ENCODE measurements at places on chromosomes 11 and 22.

DNA sequence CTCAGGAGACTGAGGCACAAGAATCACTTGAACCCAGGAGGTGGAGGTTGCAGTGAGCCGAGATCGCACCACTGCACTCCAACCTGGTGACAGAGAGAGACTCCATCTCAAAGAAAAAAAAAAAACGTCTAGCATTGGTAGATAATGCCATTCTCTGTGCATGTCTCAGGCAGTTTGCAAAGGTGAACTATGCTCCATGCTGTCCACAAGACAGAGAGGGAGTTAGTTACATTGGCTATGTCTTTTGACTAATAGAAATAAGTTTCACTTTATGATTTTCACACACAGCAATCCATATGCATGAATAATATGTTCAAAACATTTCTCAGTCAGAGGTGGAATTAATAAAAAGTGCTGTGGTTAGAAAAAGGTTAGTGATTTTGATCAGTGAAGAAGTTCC is 591.4 kb downstream of the ETS1 start:
- DNase-seq = no peak

- DNase-seq = no peak
Measured at GRCh38 chr11:124732230-124732629, 7.5 kb upstream of the NRGN start.

- peak; percentile 69 for DNase-seq
Measured at GRCh38 chr11:33976495-33977199, 74.9 kb upstream of the CAPRIN1 start.

DNA sequence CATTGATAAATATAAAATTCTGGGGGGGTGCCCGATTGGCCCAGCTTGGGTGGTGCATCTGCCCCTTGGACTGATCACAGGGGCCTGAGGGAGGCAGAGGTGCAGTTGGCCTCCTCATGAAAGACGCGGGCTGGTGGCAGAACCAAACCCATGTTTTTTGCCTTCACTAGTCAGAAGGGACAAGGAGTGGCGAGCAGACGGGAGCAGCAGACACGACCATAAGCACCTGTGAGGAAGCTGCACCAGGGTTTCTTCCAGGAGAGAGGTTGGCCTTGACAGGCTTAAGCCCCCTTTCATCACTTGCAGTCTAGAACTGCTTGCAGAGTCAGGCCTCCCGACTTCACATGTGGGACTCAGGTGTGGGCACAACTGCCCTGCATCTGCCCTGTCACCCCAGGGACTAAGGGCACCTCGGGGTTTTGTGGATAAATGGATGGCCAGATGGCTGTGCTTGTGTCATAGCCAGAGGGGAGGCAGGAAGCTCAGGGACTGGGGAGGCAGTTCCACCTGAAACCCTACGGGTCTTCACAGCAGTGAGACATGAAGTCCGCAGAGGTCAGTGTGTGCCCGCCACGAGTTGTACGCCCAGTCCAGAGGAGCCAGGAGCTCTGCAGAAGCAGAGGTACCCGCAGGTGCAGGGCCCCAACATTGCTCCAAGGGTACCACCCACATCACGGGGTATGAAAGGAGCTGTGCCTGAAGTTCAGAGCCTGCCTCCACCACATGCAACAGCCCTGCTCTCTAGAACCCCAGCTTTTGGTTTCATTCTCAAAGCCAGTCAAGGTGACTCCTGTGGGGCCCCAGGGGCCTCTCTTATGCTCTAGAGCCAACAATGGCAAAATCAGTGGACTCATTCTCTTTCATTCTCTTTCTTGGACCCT is 18.2 kb upstream of the SYT13 start:
- DNase-seq = no peak

- DNase-seq = no peak
Measured at GRCh38 chr22:27133019-27133431, 475.6 kb downstream of the MIAT start.

DNA sequence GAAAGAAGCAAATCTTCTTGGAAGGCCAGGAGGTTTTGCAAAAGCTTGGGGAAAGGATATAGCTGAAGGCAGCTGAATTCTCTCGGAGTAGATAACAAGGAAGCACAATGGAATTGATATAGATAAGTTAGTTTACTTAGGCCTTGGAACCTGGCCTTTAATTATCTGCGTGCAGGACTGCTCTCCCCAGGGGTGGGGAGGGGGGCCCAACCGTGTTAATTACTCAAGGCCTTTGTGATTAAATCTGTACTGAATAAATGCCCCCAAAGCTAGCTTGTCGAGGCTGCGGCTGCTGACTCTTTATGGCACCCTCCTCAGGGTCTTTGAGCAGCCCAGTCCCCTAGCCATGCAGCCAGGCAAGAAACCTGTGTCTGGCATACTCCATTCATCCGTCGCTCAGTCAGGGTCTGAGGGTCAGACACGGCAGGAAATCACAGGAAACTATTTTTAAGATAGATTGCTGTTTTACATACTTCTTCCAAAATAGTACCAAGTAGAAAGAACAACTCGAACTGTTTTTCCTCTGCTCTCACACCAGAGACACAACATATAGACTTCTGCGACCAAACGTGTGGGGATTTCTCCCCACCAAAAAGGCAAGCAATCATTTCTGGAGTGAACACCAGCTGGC is 36.5 kb downstream of the MS4A2 start:
- no peak for DNase-seq

- DNase-seq = no peak
Measured at GRCh38 chr11:102384419-102385079, 37.5 kb downstream of the BIRC2 start.

- no peak for DNase-seq
Measured at GRCh38 chr11:45173064-45173463, 26.6 kb downstream of the PRDM11 start.

DNA sequence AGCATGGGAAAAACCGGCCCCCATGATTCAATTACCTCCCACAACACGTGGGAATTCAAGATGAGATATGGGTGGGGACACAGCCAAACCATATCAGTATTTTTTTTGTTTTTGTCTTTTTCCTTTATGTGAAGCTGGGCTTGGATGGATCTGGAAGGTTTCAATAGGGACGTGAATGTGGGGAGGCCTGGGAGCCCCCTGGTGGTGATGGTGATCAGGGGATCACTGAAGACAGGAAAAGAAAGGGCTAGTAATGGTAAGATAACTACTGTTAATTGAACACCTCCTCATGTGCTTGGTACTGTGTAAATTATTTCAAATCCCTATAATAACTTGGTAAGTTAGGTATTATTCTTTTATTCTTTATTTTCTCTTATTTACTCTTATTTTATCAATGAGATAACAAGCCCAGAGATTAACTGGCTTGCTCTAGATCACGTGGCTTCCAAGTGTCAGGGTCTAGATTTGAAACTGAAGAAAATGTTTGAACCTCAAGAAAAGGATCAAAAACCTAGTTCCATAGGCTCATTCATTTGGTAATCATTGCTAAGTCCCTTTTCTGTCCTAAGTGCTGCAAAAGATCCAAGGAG is 364.2 kb downstream of the TENM4 start:
- no peak for DNase-seq

- DNase-seq = no peak
Measured at GRCh38 chr11:30023074-30023473, 6.2 kb upstream of the KCNA4 start.

- DNase-seq = no peak
Measured at GRCh38 chr22:31750365-31751284, 693 bp upstream of the PRR14L start.

DNA sequence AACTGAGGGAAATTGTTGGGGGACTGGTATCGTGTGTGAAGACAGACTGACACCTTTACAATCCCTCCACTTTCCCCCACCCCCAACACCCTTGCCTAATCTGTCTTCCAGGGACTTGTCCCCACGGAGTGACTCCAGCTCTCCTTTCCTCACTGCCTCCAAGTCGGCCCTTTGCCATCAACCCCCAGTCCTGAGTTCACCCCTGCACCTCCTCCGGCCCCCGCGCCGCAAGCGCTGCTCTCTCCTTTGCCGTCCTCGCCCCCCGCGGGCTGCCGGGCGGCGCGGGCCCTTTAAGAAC is 183 bp upstream of the ABCG4 start:
- no peak for DNase-seq

- no peak for DNase-seq
Measured at GRCh38 chr11:11173316-11174025, 179.6 kb downstream of the CSNK2A3 start.

GRCh38 chr11:13260201-13260962 is 17.2 kb upstream of the BMAL1 start:
- no peak for DNase-seq

DNA sequence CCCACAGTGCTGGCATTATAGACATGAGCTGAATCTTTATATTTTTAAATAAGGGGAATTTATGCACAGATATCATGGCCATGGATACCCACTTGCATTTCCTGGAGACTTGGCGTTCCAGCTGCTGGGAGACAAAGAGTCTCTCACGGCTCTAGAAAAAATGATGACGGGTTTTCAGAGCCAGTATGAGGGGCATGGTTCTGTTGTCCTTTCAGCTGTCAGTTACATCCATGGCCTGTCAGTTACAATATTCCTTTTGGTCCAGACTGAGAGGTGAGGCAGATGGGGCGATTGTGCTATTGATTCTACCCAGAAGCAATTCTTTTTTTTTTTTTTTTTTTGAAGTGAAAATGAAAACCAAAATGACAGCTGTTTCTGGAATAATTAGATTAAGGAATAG is 29.7 kb downstream of the USH1C start:
- no peak for DNase-seq

GRCh38 chr11:12840871-12841660 is 166.8 kb downstream of the TEAD1 start:
- no peak for DNase-seq

DNA sequence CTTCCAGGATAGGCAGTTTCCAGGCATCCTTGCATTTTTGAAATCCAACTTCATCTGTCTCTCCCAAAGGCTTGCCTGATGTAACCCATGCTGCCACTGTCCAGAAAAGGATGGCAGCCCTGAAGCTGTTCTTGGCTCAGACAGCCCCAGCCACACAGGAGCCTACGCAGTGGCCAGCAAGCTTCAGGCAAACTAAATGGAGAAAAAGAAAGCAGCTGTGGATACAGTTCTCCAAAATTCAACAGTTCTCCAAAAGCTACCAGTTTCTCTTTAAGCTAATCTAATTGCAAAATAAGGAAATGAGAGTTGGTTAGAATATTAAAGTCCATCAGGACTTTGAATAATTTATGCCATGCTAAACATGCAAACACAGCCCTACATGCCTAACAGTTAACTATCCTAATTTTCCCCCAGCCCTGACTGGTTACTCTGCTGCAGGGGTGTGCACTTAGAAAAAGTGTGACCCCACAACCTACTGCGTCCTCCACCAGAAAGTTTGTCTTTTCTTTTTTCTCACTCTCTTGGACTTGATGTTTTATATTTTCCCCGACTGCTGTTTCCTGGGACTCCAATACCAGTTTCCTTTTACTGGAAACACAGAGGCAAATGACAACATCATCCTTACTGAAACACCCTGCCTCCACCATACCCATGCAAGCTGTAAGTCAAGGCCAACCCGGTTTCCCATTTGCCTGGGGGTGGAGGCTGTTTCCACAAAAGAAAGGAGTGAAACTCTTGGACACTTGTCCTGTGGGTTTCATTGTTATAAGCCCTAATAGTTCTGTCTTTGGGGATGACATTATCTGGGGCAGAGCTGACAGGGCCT is 69.1 kb upstream of the OR5AN1 start:
- no peak for DNase-seq

- DNase-seq = no peak
Measured at GRCh38 chr11:73465023-73465675, 89.0 kb downstream of the RELT start.

- DNase-seq = no peak
Measured at GRCh38 chr11:2128130-2128510, 11.1 kb downstream of the IGF2 start.
